ENCODE measurements at places on chromosomes 5 and 9. TPM values are rescaled to one million over a fixed set of nuclear protein-coding genes. Genes with fewer than 3 reads are reported as not detected.

The SLC34A3 gene
- total RNA-seq = 0.13 TPM

The HBEGF gene
- 7.8 TPM for total RNA-seq

The SH3TC2 gene
- total RNA-seq = 1.3 TPM

The NEK6 gene
- 82.1 TPM for total RNA-seq

The NDUFB6 gene
- total RNA-seq = 47.6 TPM

DNA sequence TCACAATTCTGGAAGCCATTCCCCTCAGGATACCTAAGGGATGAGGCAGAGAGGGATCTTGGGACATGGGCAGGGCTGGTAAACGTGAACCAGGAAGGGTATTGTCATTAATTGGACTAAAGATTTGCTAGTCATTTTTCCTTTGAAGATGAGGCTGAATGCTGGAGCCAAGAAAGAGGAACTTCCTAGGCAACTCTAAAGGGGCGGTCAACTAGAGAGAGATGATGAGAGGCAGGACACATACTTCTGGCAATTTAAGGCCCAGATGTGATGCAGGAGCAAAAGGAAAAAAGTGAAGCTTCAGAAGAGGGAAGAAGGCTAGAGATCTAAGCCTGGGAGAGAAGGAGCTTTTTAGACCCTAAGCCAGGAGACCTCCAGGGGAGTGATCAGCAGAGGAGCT is 5.6 kb downstream of the GBA2 start:
- no peak for DNase-seq

- no peak for DNase-seq
Measured at GRCh38 chr9:17090041-17090440, 44.8 kb upstream of the CNTLN start.

DNA sequence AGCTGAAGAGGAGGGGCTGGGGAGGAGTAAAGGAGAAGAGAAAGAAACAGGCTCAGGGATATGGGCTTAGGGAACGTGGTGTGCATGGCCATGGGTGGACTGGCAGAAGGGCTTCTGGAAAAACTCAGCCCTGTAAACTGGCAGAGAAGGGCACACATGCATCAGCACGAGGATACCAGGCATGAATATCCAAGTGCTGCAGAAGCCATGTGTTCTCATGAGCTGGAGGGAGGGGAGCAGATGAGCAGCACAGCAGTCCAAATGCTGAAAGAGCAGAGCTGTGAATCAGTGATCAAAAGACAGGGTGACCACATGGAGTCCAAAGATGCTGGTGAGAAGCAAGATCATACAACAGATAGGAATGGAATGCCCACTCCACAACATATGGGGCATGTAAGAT is 72.3 kb downstream of the SEMA5A start:
- no peak for DNase-seq

- DNase-seq = no peak
Measured at GRCh38 chr9:134627417-134628353, 13.9 kb upstream of the COL5A1 start.

DNA sequence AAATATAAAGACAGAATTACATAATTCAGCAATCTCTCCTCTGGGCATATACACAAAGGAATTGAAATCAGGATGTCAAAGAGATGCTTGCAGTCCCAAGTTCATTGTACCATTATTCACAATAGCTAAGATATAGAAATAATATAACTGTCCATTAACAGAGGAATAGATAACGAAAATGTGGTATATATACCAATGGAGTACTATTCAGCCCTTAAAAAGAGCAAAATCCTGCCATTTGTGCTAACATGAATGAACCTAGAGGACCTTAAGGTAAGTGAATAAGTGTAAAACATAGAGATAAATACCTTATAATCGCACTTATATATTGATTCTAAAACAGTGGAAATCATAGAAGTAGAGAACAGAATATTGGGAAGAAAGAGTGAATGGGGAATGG is 7.0 kb downstream of the ST8SIA4 start:
- no peak for DNase-seq

DNA sequence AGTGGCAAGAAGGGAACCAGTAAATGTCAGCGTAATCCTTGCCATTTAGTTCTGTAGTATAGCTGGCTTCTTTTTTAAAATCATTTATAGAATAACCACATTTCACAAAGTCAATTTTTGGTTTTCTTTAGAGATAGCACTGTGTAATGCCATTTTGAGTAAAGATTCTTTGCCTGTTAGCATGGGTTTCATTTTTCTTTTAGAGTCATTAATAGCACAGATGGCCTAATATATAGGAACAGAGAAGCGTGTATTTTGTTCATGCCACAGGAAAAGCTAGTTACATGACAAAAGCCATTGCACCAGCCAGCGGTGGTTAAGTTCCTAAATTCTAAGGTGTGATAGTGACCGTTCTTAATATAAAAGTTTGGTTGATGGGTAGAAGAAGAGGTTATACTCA is 1363.9 kb downstream of the MAT2B start:
- DNase-seq = no peak
